ENCODE measurements at places on chromosomes 7 and 10.

DNA sequence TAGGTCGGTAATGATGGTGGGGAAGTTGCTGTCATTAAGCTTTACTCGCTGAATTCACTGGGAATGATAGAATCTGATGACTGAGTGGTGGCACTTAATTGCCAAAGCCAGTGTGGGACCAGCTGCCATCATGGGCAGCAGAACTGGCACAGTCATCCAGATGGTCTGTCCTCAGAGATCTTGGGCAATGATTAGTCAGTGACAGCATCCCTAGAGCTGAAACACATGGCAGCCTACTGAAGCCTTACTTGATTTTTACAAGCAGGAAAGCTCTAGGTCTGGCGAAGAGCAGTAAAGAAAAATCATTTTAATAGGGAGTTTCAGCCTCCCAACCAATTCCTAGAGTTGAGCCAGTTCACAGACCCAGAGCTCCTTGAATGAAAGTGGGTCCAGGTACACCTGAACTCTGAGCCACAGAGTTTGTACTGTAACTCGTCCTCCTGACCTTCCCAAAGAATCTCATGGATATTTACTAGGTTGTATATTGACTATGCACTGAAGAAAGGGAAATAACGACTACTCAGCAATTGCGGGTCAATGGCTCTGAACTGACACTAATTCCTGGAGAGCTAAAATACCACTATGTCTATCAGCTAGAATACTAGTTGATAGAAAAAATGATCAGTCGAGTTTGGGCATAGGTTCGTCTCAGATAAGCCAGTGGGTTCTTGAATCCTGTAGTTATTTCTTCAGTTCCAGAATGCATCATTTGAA is 4.4 kb upstream of the ASB13 start:
- DNase-seq, result no peak

DNA sequence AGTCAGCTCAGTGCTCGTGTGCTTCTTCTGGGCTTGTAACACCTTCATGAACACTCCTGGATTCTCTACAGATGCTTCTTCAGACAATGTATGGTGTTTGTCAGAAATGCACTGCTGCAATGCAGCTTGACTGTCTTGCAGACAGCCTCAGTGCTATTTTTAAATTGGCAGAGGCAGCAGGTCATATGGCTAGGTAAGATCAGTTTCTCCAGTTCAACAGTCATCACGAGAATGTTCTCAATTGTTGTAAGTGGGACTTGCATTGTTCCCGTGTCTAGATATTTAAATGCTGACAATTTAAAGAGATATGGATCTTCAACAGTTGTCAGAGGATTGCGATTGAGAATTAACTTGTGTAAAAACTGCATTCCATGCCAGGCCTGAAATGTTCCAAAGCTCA is 7.6 kb upstream of the ACBD5 start:
- no peak for DNase-seq

DNA sequence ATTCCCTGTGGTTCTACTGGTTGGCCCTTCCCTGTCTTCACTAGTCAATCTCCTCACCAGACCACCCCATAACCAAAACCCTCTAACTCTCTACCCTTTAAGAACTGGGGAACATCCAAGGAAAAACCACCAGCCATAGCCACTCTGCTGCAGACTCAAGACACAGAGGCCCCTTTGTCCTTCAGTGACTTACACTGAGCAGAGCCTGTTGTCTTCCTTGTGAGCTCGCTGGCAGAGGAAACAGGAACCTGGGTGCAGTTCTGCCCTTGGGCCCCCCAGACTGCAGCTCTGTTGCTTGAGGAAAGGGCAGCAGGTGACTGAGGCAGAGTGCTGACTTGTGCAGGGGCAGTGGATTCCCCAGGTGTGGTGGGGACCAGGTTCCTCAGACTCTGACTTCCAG is 30.6 kb downstream of the ZC3HAV1 start:
- DNase-seq, result no peak

DNA sequence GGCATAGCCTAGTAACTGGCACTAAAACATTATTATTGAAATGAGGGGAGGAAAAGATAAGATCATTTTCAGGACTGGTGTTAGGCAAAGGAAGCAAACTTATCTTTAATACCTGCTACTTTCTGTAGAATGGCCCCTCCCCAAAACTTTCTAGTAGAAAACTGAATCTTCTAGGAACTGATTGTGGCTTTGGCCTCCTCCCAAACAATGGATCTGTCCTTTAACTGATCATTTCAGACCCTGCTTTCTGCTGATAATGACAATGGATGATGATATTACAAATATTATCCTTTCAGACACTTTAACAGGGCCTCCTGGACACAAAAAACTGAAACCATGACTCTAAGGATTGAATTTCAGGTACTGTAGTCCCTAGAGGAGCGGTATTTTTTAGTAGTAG is 55.1 kb downstream of the EZH2 start:
- no peak for DNase-seq

DNA sequence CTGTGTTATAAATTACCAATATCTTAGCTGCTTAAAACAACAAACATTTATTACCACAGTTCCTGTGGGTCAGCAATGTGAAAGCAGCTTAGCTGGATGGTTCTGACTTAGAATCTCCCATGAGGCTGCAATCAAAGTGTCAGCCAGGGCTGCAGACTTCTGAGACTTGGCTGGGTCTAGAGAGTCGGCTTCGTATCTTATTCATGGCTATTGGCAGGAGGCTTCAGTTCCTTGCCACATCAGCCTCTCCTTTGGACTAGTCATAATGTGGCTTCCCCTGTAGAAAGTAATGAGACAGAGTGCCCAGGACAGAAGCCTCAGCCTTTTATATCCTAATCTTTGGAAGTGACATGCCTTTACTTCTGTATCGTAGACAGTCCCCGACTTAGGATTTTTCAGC is 27.3 kb downstream of the RALA start:
- DNase-seq, result no peak
